ENCODE measurements at places on chromosomes 5 and 9.

DNA sequence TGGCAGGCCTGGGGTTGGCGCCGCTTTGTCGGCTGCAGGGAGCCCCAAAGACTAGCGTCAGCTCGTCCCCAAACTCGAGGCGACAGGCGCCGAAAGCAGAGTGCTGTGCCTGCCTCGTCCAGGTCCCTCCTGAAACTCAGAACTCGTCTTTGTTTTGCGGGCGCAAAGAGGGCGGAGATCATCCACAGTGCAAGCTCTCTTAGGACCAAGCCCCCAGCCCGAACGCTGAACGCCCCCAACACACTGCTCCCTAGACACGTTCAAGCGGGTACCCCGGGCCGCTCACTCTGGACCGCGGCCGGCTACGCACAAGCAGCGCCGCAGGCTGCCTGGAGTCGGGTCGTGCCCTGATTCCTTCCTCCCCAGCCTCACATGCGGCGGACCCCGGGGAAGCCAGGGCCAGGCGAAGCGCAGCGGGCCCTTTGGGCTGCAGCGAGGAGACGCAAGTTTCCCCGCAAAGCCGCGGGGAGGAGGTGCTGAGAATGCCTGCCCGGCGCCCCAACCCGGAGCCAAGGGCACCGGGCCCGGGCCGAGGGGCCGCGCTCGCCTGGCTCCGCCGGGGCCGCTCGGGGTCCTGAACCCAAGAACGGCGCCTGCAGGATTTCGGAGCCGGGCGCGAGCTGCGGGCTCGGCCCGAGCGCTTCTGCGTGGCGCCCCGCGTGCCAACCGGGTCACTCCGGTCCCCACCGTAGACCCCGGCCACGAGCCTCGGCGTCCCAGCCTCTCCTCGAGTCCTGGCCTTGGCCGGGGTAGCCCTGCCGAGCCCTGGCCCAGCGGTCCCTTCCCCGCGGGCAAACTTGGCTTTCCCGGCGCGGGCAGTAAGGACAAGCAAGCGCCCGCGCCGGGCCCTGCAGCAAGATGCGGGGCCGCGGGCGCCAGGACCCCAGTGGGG is 738 bp downstream of the FSTL4 start:
- DNase-seq: no peak

DNA sequence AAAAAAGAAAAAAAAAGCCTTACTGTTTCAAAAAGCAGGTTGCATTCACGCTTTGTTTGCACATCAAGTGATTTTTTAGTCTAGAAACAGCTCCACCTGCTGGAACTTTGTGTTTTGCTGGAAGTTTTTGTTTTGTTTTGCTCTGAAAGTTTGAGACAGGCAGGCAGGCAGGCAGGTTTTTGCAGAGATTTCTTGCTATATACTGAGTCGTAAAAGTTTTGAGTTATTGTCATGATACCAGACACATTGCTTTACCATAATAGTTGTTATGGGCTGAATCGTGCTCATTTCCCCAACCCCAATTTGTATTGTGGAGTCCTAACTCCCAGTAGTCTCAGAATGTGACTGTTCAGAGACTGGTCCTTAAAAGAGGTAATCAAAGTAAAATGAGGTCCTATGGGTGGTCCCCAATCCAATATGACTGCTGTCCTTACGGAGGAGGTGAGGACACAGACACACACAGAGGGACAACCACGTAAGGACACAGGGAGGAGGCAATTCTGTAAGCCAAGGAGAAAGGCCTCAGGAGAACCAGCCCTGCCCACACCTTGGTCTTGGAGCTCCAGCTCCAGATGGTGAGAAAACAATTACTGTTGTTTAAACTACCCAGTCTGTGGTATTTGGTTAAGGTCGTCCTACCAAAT is 20.9 kb downstream of the OR2Y1 start:
- DNase-seq: peak; percentile 41

DNA sequence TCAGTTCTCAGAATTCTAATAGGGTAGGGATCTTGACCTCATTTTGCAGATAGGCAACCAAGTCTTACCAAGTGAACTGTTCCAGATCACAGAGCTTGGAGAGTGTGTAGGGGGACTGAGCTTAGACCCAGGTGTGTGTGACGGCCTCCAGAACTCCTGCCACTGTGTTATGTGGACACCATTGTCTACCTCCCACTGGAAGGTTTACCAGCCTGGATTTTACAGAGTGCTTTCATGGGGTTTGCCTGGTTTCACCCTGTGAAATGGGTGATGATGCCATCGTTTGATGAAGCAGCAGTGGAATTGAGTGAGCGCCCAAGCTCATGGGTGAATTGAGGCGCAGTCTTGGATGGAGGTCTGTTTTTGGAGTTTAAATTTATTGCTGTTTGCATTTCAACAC is 23.6 kb downstream of the TJP2 start:
- no peak for DNase-seq

GRCh38 chr5:558326-558725 is 34.1 kb upstream of the SLC9A3 start:
- no peak for DNase-seq

DNA sequence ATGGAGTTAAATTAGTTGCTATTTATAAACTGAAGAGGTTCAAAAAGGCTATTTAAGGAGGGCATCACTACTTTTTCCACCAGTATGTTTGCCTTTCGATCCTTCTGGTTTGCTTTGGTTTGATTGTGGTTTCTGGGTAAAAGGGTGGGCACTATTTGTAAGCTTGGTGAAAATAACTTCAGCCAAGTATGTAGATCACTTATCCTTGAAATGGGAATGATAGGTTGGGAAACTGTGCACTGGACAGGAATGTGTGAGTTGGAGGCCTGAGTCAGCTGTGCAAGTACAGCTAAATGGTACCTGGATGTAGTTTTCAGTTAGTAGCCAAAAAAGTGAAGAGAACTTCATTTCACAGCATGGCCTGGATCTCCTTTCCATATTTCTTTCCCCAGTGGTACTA is 466.2 kb downstream of the ENC1 start:
- no peak for DNase-seq

DNA sequence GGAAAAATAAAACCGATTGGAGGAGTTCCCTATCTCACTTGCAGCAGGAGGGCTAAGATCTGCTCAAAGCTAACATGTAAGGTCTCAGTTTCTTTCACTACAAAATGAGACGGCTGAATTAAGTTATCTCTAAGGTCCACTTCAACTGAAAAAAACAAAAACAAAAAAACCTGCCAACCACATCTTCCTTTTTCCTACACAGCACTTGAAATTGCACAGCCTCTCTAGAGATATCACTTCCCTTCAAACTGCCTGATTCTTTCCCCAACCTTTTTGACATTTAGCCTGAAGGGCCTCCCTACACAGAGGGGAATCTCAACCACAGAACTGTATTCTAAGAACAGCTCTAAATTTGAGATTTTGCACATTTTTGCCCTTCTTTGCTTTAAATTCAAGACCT is 227.9 kb upstream of the TARS1 start:
- DNase-seq: no peak

DNA sequence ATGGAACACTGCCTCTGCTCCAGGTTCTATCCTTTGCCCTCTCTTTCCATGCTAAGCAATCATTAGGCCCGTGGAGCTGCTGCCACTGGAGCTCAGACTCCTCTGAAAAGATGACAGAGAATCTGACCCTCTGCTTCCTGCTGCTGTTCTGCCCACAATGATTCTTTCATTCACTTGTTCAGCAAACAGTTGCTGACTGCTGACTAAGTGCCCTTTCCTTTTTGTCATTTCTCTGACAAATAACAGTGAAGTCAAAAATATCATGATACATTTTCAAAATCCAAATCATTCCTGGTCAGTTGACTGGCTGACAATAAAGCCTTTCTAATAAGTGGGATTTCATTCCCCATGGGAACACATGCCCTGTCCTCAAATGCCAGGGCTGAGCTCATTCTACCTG is 110.1 kb downstream of the SIL1 start:
- DNase-seq: no peak

DNA sequence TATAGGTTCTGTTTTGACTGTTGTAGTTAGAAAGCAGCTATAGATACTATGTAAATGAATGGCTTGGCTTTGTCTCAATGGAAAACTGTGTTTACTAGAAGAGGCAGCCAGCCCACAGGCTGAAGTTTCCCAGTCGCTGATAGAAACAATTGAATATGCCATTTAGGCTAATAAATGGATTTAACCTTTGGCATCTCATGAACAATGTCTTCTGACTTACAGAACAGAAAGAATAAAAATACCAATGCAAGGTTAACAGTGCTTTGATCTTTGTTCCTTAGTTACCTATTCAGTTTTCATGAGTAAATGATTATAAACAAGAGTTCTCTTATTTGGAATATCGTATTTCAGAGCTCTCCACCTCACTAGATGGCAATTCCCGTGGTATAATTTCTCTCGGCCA is 120.6 kb downstream of the PAM start:
- no peak for DNase-seq

- DNase-seq: peak; percentile 21
Observed at GRCh38 chr5:142783601-142784341, 13.6 kb downstream of the ARHGAP26 start.

GRCh38 chr9:111938427-111938800 is 41.8 kb downstream of the UGCG start:
- no peak for DNase-seq

DNA sequence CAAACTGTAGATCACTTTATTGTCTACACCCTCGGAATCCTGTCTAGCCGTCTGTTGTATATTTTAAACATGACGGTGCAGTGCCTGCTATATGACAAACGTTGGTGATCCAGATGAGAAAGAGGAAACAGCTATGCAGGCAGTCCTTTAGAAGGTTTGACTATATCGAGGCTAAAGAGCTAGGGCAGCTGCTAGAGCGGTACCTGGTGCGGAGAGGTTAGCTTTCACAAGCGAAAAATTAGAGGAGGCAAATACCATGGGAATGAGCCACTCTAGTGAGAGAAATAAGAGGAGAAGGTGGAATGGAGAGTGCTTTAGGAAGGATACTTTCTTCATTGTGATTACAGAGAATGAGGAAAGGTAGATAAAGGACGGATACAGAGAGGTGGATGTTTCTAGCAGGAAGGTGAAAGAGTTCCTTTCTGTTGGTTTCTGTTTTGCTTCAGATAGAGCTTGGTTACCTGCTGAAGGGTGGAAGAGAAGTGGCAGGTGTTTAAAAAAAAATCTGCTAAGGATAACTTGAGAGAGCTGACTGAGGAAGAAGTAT is 959 bp upstream of the FBXL17 start:
- DNase-seq: peak; percentile 41

- DNase-seq: no peak
Observed at GRCh38 chr5:56987171-56987570, 35.2 kb upstream of the MIER3 start.

- DNase-seq: no peak
Observed at GRCh38 chr9:121273064-121273775, 5.3 kb downstream of the GSN start.

DNA sequence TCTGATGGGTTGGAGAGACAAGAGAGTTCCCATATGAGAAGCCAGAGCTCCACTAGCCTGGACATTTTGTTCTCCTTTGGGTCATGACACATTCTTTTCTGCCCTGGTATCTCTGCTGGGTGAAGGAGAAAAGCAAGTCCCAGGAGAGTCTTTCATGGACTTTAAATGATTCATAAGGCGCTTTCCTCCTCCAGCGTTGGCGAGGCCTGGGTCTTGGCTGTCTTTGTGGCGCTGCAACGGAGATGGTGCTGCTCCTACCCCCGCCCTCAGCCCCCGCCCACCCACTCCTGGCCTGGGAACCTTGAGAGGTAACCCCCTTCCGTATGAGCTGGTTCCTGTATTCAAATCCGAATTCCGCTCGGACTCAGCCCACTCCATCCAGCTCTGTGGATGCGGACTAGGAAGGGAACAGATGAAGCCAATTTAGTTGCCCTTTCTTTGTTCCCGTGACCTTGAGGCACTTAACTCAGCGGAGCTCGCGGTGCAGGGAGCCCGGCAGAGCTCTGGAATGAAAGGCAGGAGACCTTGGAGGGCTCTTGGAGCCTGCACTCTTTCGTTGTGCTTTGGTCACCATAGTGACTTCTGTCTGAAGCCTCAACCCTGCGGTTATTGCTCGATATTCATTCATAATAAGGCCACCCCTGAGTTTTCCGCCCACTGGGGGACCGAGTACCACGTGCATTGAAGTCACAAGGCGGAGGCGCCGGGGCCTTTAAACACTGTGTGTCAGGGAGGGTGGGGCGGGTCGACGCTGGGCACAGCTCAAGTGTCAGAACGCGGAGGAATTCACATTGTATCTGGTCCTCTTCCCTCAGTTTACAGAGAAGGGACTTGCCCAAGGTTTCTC is 14.0 kb upstream of the PWWP2A start:
- DNase-seq: peak; percentile 26

- DNase-seq: no peak
Observed at GRCh38 chr5:99243111-99243510, 314.3 kb upstream of the CHD1 start.

- no peak for DNase-seq
Observed at GRCh38 chr5:58898538-58898937, 315.7 kb downstream of the RAB3C start.

- peak; percentile 2 for DNase-seq
Observed at GRCh38 chr5:88438006-88438405, 169.4 kb upstream of the TMEM161B start.

GRCh38 chr9:96523374-96523773 is 73.4 kb downstream of the HABP4 start:
- peak; percentile 25 for DNase-seq

DNA sequence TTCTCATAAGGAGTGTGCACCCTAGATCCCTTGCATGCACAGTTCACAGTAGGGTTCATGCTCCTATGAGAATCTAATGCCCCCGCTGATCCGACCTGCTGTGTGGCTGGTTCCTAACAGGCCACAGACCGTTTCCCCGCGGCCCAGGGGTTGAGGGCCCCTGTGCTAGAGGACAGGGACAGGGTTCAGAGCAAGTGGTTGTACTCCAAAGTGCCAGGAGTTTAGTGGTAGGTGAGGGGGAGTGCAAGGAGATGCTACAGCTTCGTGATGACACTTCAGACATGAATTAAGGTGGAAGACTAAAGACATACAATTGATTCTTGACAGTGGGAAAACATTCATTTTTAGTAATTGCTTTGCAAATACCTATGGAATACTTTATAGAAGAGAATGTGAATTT is 40.5 kb downstream of the SNX24 start:
- DNase-seq: no peak

DNA sequence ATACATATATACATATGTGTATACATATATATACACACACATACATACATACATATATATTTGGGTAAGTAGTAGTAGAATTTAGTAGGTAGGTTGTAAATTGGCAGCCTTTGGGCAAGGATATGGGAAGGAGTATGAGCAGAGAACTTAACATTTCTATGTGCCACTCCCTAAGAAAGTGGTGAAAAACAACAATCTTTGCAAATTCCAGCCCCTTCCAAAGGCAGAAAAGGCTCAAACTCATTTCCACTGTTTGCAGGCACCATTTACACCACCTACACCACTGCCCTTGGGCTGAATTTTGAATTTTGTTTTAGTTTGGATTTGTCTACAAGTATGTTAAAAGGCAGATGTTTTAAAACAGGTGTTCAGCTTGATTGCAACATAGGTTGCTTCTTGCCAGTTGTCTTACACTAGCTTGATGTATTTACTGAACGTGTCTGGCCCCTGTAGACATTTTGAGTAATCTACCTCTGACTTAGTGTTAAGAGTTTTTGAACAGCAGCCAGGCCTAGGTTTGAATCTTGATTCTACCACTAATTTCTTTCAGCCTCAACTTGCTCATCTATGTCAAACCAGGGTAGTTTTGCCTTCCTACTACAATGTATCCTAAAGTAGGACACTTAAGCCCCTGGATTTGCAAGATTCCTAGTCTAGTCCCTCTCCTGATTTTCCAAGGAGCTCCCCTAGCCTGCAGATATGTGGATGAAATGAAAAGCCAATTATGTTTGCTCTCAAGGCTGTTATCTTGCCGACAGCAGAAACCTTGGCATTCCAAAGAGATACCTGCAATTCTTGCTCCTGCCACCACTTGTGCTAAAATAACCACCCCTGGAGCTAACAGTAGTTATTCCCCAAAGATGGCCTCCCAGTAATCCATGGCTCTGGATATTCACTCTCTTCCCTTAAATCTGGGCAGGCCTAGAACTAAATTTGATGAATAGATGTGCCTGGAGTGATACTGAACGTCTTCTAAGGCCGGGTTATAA is 156.2 kb upstream of the SLC44A1 start:
- DNase-seq: peak; percentile 14

Measured in iris pigment epithelial cell (primary cell).